ENCODE measurements at places on chromosomes 3 and 15.

DNA sequence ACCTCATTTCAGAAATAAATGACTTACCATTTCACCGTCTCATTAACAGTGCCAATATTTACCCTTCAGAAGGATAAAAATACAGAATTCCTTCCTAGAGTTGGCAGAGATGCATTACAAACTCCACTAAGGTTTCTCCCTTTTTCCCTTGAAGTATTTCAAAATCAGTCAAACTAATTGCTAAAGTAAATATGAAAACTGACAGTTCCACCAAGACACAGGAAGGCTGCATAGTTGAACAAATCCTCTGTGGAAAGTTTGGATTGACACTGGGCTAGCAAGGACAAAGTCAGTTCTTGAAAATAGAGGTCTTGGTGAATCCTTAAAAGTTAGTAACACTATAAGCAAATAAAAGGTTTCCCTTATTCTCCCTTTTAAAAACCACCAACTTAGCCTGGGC, 34.5 kb downstream of the DCP1A start:
- no peak for DNase-seq

GRCh38 chr3:129593230-129593594, 13.3 kb downstream of the PLXND1 start:
- no peak for DNase-seq

GRCh38 chr3:38582316-38582715, 67.2 kb downstream of the SCN5A start:
- DNase-seq, result no peak

- no peak for DNase-seq
Observed at GRCh38 chr3:179957264-179957845, 79.4 kb downstream of the PEX5L start.

DNA sequence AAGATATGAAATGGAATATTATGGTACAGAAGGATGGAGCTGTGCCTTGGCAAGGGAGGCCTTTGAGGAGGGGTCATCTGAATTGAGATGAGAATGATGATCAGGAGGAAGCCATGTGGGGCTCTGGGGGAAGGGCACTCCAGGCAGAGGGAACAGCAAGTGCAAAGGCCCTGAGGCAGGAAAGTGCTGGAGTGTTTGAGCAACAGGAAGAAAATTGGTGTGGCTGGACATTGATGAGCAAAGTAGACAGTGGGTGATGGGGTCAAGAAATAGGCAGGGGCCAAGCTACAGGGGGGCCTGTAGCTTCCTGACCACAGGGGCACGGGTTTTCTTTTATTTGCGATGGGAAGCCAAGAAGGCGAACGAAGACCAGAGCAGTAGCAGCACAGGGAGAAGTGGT, 3.3 kb upstream of the GP9 start:
- DNase-seq, result no peak

DNA sequence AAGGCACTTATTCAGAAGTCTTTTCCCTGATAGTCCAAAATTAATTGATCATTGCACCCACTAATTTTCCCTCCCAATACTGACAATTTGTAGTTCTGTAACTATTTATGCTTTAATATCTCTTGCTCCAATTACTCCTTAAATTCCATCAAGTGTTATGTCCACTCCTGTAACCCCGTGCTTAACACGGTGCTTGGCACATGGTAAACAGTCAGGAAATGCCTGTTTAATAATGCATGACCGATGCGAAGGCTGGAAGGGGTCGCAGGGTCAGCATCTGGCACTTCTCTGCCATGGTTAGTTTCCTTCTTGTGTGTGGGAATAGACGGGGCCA, 553 bp upstream of the SEC22A start:
- no peak for DNase-seq

GRCh38 chr3:190024912-190025311, 95.8 kb downstream of the P3H2 start:
- DNase-seq, result no peak

GRCh38 chr15:78329625-78330024, 10.5 kb upstream of the CRABP1 start:
- DNase-seq, result no peak

DNA sequence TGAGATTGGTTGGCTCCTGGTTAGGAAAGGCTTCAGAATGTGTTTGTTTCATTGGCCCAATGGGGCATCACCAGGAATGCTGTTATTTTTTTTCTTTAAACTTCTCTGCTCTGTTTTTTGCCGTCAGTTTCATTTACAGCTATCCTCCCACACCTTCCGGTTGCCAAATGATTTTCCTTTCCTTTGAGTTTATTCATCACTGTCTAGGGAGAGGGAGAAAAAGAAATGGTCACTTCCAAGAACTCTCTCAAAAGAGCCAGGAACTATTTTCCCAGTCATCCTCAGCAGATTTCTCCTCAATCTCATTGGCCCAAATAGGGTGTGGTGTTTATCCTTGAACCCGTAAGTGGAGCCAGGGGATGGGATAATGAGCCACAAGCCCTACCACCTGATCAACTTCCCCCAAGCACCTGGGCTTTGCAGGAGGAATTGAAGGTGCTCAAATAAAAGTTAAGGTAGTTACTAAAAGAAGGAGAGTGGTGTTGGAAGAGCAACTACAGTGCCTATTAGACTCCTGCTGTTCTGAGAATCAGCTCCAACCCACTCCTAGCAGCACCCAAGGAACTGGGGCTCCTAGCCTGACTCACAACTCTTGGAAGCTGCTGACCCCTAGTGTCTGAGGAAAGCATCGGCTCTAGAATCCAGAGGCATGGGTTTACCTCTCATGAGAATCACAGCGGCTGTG, 183.8 kb upstream of the IL12A start:
- no peak for DNase-seq

DNA sequence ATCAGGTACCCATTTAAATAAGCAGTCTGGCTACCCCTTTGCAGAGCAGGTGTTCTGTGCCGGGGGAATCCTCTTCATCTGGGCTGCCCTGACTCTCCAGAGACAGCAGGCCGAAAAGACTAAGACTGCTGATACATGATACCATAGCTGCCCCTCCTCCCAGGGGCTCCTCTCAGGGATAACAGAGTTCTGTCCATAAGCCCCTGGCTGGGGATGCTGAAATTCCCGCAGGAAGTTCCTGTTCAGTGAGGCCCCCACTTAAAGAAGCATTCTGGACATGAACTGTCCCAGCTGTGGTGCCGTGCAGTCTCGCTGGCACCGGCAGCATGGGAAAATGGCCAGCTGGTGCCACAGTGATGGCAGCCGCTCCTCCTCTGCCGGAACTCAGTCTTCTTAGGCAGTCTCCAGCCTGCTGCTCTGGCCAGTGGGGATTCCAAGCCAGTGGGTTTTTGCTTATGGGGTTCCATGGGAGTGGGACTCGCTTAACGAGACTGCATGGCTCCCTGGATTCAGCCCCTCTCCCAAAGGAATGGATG, 1026.2 kb downstream of the NAALADL2 start:
- no peak for DNase-seq

Measured in activated naive CD4-positive, alpha-beta T cell treated with Interleukin-2 at 50 U/mL for 16 hours (primary cell).